Cardiac muscle cell (in vitro differentiated cells and primary cell): ENCODE measurements at places on chromosomes 2 and 18.

GRCh38 chr2:171703574-171704347 lies 16.5 kb downstream of the DYNC1I2 start:
- peak; percentile 55 for DNase-seq

DNA sequence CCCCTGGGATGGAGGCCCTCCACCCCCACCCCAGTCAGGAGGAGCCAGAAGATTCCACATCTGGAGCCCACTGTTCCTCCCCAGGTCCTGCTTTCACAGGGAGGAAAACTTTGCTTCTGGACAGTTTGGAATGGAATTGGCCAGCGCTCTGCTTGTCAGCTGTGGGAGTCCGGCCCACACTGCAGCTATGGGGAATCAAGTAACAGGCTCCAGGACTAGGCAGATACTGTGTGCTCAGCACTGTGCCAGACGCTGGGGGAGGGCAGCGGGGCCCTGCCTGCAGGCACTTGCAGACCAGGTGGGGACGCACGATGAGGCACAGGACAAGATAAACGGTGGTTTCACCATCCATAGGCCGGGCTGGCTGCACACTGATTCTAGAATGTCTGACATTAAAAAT lies 114.0 kb downstream of the STPG4 start:
- DNase-seq = peak; percentile 52

DNA sequence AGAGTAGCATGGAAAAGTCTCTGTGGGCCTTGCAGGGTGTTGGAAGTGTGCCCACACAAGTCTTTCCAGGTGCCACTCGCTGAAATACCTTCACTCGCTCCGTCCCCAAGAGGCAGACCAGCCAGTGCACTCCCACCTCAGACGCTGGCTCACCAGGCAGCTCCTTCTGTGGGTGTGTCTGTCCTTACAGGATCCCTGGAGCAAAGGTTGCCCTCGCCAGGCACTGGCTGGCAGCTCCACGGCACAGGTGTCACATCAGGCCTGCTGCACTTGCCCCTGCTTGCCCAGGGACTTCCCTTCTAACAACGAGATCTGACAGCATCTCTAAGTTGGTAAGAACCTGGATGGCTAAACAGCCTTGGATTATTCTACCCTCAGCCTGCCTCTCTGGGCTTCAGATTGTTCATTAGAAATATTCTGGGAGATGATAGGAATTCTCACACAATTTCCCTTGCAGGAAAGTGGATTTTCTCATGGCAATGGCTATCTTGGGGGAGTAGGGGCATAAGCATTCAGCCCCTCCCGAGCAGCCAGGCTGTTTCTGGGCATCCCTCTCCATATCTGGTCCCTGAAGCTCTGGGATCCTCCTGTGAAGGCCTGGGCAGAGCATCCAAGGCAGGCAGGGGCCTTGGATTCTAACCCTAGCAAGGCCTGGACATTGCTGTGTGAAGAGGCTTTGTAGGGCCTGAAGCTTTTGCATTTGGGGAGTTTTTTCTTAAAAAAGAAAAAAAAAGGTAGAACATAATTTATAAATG lies 262.1 kb downstream of the MYCN start:
- no peak for DNase-seq

DNA sequence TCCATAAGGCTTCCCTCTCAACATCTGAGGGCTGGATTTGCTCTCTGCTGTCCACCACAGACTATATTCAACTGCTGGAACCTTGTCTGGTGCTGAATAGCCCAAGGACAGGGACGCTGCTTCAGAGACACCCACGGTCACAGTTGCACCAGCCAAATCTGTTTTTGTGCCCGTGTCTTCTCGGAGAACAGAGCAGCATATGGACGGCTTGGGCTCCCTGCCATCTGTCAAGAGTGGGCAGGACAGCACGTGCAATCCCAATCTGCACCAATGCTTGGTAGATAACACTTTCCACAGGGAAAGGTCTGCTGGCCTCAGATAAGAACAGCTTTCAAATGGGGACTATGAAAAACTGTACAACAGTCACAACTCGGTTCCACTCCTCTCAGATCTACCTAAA lies 466.1 kb downstream of the TGIF1 start:
- DNase-seq = no peak

- peak; percentile 11 for DNase-seq
Measured at GRCh38 chr2:70728128-70728527, 39.9 kb downstream of the ADD2 start.

GRCh38 chr2:105961599-105962146 lies 217.0 kb downstream of the NCK2 start:
- no peak for DNase-seq

DNA sequence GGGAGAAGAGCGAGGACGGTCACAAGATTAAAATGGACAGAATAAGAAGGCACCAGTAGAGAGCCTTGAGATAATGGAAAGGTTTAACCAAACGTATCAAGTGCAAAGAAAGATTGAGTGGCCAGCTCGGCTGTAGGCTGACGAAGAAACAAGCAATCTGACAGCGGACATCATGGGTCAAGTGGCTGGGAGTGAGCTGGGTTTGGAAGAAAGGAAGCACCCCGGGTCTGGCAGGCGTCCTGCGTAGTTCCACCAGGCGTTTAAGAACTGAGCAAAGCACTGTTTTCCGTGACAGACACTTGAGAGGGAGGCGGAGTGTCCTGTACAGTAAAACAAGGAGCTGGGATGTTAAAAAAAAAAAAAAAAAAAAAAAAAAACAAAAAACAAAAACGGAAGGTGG lies 27.1 kb downstream of the DAPL1 start:
- DNase-seq = peak; percentile 88

GRCh38 chr2:210630873-210631560 lies 74.6 kb downstream of the CPS1 start:
- no peak for DNase-seq

GRCh38 chr2:216624251-216624650 lies 9.0 kb upstream of the IGFBP2 start:
- DNase-seq = no peak

GRCh38 chr2:1140389-1141003 lies 189.8 kb downstream of the SNTG2 start:
- DNase-seq = peak; percentile 48

GRCh38 chr2:50431958-50432650 lies 599.8 kb downstream of the NRXN1 start:
- DNase-seq = no peak

DNA sequence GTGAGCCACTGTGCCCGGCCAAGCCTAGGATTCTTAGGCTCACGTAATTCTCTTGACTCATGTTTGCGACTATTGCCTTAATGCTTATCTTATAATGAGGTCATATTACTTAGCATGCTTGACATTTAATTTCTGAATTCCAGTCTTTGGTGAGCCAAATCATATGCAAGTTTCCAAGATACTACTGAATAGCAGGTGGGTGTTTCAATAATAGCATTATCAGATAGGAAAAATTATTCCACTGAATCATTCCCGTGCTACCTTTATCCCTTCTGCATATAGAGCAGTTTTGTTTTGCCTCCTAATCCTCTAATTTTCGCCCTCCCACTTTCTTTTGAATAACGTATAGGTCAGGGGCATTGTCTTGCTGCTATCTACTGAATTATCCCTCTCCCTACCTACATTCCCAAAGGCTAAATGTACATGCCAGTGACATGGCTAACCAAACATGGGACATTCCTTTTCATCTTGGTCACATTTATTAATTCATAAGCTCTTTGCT lies 4.9 kb downstream of the DAW1 start:
- DNase-seq = peak; percentile 73

- no peak for DNase-seq
Measured at GRCh38 chr2:72291059-72291458, 143.4 kb upstream of the CYP26B1 start.

DNA sequence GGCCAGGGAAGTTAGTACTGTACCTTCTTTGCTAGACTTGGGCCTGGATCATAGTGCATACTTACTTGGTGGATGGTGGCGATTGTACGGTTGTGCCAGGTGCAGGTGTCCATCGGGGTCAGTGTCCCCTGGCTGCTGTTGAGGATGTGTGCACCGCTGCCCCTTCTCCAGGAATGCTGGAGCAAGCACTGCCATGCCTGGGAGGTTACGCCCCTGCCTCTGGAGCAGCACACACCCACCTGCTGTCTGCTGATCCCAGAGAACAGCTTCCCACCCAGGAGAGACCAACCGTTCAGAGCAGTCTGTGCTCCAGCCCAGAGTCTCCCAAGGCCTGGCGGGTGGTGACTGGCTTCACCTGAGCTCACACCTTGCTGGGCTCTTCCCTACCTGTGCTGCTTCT lies 286.8 kb upstream of the HS6ST1 start:
- DNase-seq = no peak

- no peak for DNase-seq
Measured at GRCh38 chr2:65831509-65831908, 399.1 kb upstream of the SPRED2 start.

DNA sequence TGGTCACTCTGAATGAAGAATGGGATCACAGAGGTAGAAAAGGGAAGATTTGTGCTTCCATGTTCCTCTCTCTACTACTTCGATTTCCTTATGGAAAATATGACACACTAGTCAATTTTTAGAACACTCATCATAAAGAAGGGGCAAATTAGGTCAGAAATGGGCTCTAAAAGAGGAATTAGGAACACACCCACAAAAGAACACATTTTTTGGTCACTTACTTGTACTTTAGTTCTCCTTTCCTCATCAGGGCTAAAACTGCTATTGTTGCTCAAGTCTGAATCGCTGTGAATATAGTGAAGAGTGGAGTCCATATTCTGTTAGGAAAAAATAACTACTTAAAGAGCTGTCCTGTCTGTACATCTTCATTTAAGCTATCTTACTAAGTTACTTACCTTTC lies 52.6 kb downstream of the PPP4R1 start:
- no peak for DNase-seq

DNA sequence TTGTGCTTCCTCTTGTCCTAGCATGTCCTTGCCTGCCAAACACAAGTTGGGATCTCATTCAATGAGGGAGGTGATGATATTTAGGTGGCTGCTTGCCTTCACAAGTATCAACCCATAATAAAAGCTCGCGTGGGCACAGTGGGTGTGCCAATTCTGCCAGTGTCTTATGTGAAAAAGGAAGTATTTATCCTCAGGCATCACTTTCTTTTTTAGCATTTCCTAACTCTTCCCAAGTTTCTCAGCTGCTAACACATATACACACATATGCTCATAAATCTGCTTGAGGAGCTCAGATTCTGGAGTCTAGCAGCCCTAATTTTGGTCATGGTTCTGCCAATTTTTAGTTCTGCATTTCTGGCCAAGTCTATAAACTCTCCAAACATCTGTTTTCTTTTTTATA lies 319.5 kb upstream of the HNMT start:
- DNase-seq = no peak

GRCh38 chr18:22674272-22674671 lies 256.6 kb upstream of the CTAGE1 start:
- DNase-seq = no peak

DNA sequence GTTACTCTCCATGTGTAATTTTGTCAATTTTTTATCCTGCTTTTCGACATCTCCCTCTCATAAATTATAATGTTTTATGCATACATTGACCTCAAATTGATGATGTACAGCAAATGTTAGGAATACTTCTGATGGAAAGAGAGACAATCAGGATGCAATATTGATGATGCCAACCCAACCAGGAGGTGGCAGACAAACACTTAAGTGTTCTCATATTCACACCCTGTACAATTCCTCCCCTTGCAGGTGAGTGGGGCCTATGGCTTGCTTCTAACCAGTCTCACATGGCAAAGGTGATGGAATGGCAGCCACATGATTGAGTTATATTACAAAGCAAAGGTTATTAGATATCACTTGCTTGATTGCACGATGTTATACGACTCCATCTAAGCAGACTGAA lies 594.3 kb upstream of the REG3G start:
- no peak for DNase-seq
